Peyer's patch (tissue), 4 donors: ENCODE measurements at places on chromosomes 12 and 14.

GRCh38 chr14:97381309-97381708 lies 584.1 kb downstream of the VRK1 start:
- DNase-seq, result no peak

GRCh38 chr12:124517260-124518050 lies 50.0 kb downstream of the NCOR2 start:
- no peak for DNase-seq

DNA sequence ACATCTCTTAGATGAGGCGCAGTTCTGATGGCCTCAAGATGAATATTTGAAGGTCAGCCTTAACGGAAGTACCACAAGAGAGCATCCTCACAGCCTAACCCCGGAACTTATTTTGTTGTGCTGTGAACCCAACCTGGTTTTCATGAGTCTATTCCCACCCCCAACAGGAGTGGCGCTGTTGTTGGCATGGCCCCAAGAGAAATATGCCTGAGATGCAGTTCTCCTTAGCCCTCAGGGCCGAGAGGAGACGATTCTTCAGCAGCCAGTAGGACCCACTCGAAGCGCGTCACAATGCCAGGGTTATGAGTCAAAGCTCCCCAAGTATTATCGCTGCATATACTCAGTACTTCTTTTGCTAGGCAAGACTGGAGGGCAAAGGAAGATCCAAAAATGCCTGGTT lies 24.5 kb upstream of the BCL11B start:
- DNase-seq, result no peak

DNA sequence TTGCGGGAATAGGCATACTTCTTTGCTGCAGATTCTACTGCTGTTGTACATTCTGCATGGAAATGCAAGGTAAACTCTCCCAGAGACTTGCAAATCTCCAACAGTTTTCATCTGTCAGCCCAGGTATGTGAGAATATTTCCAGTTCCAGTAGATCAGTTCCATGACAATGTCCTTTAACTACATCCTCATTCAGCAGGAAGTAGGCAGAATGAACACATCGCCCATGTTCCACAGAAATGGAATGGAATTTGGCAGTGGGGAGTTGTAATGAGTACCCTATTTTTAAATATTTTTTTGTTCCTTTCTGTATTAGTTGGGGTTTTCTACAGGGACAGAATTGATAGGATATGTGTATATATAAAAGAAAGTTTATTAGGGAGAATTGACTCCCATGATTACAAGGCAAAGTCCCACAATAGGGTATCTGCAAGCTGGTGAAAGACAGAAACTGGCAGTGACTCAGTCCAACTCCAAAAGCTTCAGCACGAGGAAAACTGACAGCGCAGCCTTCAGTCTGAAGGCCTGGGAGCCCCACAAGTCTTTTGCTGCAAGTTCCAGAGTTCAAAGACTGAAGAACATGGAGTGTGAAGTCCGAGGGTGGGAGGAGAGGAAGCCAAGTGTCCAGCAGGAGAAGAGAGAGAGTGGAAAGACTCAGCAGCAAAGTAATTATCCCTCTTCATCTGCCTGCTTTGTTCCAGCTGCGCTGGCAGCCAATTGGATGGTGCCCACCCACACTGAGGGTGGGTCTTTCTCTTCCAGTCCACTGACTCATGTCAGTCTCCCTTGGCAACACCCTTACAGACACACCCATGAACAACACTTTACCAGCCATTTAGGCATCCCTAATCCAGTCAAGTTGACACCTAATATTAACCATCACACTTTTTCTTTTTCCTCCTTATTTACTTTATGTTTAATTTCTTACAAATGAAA lies 110.4 kb upstream of the SCAF11 start:
- DNase-seq, result no peak

- no peak for DNase-seq
Observed at GRCh38 chr12:30164382-30165318, 380.9 kb upstream of the TMTC1 start.

- DNase-seq, result no peak
Observed at GRCh38 chr12:24393071-24393470, 443.6 kb upstream of the SOX5 start.
